Pancreas (tissue), 10 donors: ENCODE measurements at places on chromosomes 3 and 15. TPM values are rescaled to one million over a fixed set of nuclear protein-coding genes. Genes with fewer than 3 reads are reported as not detected.

DNA sequence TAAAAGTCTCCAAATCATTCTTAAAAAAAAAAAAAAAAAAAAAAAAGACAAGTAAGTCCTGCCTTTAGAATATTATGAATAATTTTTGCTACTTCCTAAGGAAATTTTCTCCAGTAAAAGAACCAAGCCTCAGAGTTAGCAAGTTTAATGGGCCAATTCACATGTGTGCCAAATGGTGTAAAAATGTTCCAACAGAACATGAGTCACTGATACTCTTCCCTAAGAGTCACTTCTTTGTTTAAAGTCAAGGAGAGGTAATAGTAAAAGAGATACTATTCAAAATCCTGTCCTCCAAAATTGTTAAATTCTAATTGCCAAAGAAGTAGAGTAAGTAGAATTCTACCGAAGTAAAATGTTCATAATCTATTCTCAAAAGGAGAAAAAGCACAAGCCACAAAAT, 17.7 kb upstream of the CPA3 start:
- no peaks in the 10 kb centered on the region for H3K27me3 ChIP-seq
- peak overlapping the region; percentile 25 for H3K27ac ChIP-seq
- no peaks in the 10 kb centered on the region for H3K4me1 ChIP-seq
- peaks cover 6% of the 10 kb centered on the region for H3K36me3 ChIP-seq

DNA sequence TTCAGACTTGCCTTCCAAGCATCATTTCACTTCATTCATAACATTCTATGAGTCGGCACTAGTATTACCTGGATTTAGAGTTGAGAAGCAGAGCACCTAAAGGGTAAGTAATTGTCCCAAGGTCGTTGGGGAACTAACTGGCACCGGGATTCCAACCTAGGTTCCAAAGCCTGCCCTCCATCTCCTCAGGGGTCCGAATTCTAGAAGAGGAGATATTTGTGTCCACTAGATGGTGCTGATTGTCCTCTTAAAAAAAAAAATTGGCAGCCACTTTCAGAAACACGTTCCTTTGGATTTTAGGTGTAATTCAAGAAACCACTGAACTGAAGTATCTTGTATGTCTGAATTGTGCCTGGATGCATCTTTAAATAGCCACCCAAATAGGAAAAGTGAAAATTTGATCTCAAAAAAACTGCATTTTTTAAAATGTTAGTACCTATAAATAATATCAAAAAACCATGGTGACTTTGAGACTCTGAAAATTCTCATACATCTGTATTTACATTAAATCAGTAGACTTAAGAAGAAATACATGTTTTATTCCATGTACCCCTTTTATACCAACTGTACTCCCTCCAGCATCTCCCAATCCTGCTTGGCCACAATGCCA, 3.9 kb upstream of the FSIP1 start:
- H3K27ac ChIP-seq: no peak overlapping the region
- H3K4me1 ChIP-seq: peaks cover 10% of the 10 kb centered on the region
- H3K27me3 ChIP-seq: no peaks in the 10 kb centered on the region
- H3K36me3 ChIP-seq: no peaks in the 10 kb centered on the region
- H3K4me3 ChIP-seq: no peak overlapping the region

Gene P2RY13
- polyA plus RNA-seq: 0.12 TPM

GRCh38 chr15:33908406-33908805, 59.9 kb upstream of the CHRM5 start:
- H3K4me1 ChIP-seq: no peaks in the 10 kb centered on the region
- no peak for DNase-seq
- H3K36me3 ChIP-seq: no peaks in the 10 kb centered on the region
- H3K4me3 ChIP-seq: no peak overlapping the region

DNA sequence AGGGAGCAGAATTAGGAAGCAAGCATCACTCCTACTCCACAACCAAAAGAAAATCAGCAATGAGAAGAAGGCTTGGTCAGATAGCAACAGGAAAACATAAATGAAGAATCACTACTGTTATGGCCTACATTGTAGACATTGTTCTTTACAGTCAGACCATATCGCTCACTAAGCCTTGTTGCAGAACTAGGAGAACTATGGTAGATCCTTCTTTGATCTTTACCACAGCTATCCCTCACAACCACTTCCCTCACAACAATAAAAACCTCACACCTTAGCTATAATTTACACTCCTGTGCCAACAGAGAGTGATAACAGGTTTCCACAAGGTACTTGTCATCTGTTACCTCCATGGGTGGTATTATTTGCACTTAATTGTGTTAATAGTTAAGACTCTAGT, 126.6 kb downstream of the WDR76 start:
- H3K4me3 ChIP-seq: no peak overlapping the region
- H3K36me3 ChIP-seq: no peaks in the 10 kb centered on the region
- no peak overlapping the region for H3K27ac ChIP-seq
- H3K27me3 ChIP-seq: no peaks in the 10 kb centered on the region
- H3K4me1 ChIP-seq: no peaks in the 10 kb centered on the region

Gene GRK7
- polyA plus RNA-seq: 0.05 TPM

Gene CCDC39
- polyA plus RNA-seq: not detected

DNA sequence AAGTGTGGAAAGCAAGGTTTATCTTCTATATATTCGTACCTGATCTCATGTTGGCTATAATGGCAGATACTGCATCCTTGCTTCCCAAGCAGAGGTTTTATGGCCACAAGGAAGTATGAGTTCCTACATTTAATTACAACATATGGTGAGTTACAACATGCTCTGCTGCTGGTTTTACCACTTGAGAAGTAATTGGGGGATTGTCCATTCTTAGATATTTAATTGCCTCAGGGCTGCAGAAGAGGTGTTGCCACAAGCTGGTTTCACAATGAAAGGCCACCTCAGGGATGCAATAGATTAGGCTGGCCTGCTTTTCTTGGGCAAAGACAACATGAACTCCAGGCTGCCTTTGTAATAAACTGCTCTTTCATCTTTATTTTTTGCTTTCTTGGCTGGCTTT, 48.6 kb downstream of the RAP2B start:
- no peak overlapping the region for H3K27ac ChIP-seq
- DNase-seq: no peak
- H3K36me3 ChIP-seq: no peaks in the 10 kb centered on the region

DNA sequence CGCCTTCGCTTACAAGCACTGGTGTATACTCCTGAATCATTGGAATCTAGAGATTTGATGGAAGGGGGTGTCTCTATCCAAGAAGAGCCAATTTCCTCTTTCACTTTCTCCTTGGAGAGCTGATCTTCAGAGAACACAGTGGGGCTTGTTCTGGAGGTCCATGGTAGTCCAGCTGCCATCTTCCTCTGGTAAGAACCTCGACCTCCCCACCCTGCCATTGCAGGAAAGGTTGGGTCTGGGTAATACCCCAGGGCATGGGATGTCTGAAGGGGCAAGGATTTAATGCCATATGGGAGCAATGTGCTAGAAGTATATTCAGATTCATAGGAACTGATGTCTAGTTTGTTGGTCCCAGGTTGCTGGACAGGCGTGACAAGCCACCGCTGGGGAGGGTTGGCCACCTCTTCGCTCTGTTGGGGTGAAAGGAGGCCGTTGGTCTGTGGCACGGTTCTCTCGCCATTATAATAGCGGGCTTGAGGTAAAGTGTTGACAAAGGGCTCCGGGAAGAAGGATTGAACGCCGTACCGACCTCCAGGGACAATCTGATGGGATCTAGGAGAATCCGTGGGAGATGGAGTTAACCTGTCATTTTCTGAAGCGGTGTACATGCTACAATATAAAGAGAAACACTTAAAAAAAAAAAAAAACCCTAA, 4.8 kb downstream of the EOMES start:
- H3K27ac ChIP-seq: no peak overlapping the region
- no peaks in the 10 kb centered on the region for H3K36me3 ChIP-seq
- DNase-seq: no peak
- no peaks in the 10 kb centered on the region for H3K4me1 ChIP-seq

GRCh38 chr3:194031867-194032635, 103.9 kb upstream of the HES1 start:
- DNase-seq: no peak
- H3K27me3 ChIP-seq: no peaks in the 10 kb centered on the region
- H3K27ac ChIP-seq: no peak overlapping the region
- no peak overlapping the region for H3K4me3 ChIP-seq
- H3K4me1 ChIP-seq: no peaks in the 10 kb centered on the region

DNA sequence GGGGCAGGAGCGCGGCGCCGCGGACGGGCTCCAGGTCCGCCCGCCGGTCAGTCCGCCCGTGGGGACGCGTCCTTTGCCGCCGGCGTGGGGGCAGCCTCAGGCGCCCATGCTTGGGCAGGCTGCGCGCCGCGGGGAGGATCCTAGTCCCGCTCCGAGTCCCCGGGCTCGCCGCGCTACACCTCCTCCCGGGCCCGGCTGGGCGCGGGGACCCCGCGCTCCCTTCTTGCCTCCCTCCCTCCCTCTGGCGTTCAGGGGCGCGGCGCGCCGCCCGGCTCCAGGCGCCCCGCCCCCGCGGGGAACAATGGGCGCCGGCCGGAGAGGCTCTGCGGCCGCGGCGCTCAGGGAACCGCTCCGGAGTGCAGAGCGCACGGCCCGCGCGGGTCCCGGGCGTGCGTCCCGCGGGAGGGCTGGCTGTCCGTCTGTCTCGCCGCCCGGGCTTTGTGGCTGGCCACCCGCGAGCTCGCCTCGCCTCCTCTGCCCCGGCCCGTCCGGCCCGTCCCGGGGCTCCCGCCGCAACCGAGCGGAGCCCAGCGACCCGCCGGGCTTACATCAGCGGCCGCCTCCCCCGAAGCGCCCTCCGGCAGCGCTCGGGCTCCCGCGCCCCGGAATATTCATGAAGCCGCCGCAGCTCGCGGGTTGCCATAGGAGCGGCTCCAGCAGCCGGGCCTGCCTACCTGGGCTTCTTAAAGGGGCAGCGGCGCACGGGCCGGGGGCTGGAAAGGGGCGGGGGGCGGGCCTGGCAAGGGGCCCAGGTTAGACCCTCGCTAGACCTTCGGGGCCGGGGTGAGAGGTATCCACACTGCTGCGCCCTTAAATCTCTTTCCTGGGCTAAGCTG, at the start of gene HCN4:
TSS of gene HCN4 (minus strand) at position 658 of the 836 bp plus-strand sequence. CDS start 688 bp downstream, outside the sequence.
- H3K36me3 ChIP-seq: no peaks in the 10 kb centered on the region
- H3K4me3 ChIP-seq: peak within 1 kb of the TSS; percentile 44

DNA sequence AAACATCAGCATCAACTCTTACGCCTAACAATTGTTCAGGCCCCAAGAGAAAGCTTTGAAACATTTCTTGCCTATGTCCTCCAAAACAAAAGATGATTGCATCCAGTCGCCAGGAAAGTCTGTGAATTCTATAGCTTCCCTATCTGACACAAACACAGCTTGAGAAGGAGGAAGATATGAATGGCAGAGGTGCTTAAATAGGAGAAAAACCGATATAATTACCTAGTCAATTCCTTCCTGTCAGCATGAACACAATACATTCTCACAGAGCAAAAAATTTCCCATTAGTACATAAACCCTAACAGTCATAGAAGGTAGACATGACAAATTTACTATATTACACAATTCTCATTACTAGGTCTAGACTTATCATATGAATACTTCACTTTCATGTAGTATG, 326.5 kb downstream of the CGGBP1 start:
- H3K27me3 ChIP-seq: no peaks in the 10 kb centered on the region
- H3K36me3 ChIP-seq: no peaks in the 10 kb centered on the region
- DNase-seq: no peak
- no peak overlapping the region for H3K27ac ChIP-seq

GRCh38 chr3:141915016-141915415, 38.6 kb downstream of the ATP1B3 start:
- no peaks in the 10 kb centered on the region for H3K4me1 ChIP-seq
- no peak for DNase-seq
- H3K4me3 ChIP-seq: no peak overlapping the region
- no peaks in the 10 kb centered on the region for H3K27me3 ChIP-seq

Gene LMCD1
- polyA plus RNA-seq: 39.4 TPM

Gene C3orf62
- 7.2 TPM for polyA plus RNA-seq

Gene EAF1
- polyA plus RNA-seq: 2.1 TPM

- no peaks in the 10 kb centered on the region for H3K27me3 ChIP-seq
- no peaks in the 10 kb centered on the region for H3K36me3 ChIP-seq
- DNase-seq: no peak
Observed at GRCh38 chr3:188869628-188870027, 302.1 kb upstream of the TPRG1 start.

GRCh38 chr3:110178965-110179364, 841.6 kb upstream of the DPPA4 start:
- no peak overlapping the region for H3K4me3 ChIP-seq
- H3K27ac ChIP-seq: no peak overlapping the region
- no peaks in the 10 kb centered on the region for H3K4me1 ChIP-seq
- H3K27me3 ChIP-seq: no peaks in the 10 kb centered on the region
- no peaks in the 10 kb centered on the region for H3K36me3 ChIP-seq

Gene PROS1
- polyA plus RNA-seq: 6.4 TPM

DNA sequence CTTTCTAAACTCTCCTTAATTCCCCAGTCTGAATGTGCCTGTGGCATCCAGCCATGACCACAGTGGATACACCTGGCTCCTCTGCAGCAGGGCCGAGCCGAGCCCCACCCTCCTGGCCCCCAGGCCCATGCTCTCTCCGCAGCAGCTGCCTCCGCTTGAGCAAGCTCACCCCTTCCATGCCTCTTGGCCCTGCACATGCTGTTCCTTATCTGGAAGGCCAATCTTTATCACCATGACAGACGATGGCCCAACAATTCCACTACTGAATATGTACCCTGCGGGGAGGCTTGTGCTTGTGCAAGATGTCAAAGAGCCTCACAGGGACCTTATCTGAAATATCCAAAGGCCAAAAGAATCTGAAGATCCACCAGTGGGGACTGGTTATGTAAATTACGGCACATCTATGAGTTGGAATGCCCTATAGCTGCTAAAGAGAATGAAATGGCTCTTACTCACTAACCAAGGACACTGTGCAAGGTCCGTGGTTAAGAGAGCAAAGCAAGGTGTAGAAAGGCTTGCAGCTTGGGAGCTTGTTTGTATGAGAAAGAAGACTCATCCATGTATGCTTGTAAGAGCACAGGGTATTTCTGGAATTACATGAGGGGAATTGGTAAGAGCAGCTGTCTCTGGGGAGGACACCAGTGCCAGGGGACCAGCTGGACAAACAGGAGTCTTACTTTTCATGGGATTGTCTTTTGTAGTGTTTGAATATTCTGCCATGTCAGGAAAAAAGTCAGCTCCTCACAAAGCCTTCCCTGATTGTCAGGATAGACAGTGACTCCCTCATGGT, 55.2 kb downstream of the WNT7A start:
- no peak overlapping the region for H3K27ac ChIP-seq
- no peaks in the 10 kb centered on the region for H3K27me3 ChIP-seq
- no peak overlapping the region for H3K4me3 ChIP-seq
- DNase-seq: no peak
- no peaks in the 10 kb centered on the region for H3K36me3 ChIP-seq
- no peaks in the 10 kb centered on the region for H3K4me1 ChIP-seq

GRCh38 chr3:138472141-138472825, 37.9 kb downstream of the ESYT3 start:
- no peaks in the 10 kb centered on the region for H3K4me1 ChIP-seq
- no peak for DNase-seq
- H3K27ac ChIP-seq: no peak overlapping the region
- H3K36me3 ChIP-seq: no peaks in the 10 kb centered on the region
- H3K27me3 ChIP-seq: no peaks in the 10 kb centered on the region

Gene STRIT1
- polyA plus RNA-seq: 0.73 TPM

GRCh38 chr3:40258555-40258954, 51.0 kb upstream of the EIF1B start:
- H3K36me3 ChIP-seq: no peaks in the 10 kb centered on the region
- no peak overlapping the region for H3K4me3 ChIP-seq
- no peaks in the 10 kb centered on the region for H3K4me1 ChIP-seq
- H3K27me3 ChIP-seq: no peaks in the 10 kb centered on the region
- no peak for DNase-seq
